Central memory CD8-positive, alpha-beta T cell (primary cell): ENCODE measurements at places on chromosomes 12 and 14.

DNA sequence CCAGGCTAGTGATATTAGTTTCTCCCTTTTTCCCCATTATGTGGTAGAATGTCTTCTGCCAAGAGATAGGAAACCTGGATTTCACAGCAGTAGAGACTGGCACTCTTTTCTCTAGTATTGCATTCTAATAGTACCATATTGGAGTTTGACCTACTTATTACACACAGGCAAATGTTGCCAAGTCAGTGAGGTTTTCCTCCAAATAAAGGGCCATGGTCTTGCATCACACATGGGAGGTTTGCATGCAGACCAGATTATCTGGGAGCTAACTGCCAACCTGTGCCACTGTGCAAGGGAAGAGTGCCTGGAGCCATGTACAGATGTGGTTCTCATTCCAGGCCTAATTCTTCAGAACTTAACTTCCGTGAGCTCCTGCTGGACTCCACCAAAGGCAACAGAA is 113.3 kb downstream of the ANO6 start:
- no peak for DNase-seq

- no peak for DNase-seq
Measured at GRCh38 chr12:10957741-10958140, 18.7 kb upstream of the TAS2R14 start.

GRCh38 chr12:17528394-17528793 is 561.6 kb downstream of the RERGL start:
- no peak for DNase-seq

GRCh38 chr14:75361041-75361440 is 66.8 kb upstream of the JDP2 start:
- no peak for DNase-seq
